ENCODE measurements at places on chromosomes 11 and 22.

GRCh38 chr11:61774411-61774810 lies 18.0 kb downstream of the TMEM258 start:
- DNase-seq = no peak

DNA sequence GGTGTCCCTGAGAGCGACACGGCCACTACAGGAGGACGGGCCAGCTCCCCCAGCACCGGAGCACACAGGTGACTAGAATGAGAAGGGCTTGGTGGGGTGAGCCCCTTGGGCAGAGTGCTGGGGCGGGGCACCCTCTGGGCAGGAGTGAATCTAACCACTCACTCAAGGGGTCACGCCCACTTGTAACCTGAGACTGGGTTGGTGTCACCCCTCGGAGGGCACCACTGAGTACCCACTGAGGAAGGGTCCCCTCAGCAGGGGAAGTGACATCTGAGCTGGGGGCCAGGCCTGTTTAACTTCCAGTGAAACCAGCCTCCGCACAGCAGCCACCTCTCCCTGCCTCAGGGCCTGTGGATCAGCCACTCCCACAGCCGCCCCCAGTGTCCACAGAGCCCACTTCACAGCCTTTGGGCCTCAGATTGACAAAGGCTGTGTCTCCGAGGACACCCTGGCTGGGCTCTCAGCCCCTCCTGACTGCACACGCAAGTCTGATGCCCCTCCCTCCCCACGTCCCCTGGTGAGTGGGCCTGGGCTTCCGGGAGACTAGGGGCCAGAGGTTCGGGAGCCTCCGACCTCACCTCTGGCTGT lies 5.6 kb downstream of the GATD1 start:
- DNase-seq = no peak

GRCh38 chr11:126282361-126282735 lies 545 bp upstream of the TIRAP start:
- peak; percentile 50 for DNase-seq

- no peak for DNase-seq
These were observed 100.0 kb downstream of the ADAMTS15 start for GRCh38 chr11:130548491-130548833.

DNA sequence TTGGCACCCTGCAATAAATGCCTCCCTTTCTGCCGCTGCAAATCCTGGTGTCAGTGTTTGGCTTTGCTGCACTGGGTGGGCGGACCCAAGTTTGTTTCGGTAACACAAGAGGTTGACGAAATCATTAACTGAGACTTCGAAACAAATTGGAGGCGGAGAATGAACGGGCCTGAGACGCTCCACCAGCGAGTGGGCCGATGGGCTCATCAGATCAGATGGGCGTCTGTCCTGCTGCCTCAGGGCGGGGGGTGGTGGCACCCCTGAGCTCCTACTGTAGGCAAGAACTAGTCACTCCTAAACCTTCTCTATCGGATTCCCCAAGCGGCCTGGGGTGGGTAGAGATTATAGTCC lies 918 bp upstream of the CAPN5 start:
- DNase-seq = peak; percentile 84

DNA sequence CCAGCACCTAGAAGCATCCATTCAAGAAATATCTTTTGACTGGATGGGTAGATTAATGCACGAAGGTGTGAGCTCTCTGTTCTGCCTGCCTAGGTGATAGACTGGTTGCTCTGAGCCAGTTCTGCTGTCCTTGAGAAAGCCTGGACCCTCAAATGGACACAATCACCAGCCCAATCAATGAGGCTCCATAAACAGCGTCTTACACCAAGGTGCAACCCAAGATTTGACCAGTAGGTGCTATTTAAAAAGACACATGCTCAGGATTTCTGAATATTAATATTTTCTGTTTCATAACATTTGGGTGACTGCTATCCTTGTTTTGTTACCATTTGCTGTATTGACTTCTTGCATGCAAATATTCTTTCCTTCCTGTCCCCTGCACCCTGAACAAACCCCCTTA lies 39.0 kb downstream of the PAMR1 start:
- no peak for DNase-seq

DNA sequence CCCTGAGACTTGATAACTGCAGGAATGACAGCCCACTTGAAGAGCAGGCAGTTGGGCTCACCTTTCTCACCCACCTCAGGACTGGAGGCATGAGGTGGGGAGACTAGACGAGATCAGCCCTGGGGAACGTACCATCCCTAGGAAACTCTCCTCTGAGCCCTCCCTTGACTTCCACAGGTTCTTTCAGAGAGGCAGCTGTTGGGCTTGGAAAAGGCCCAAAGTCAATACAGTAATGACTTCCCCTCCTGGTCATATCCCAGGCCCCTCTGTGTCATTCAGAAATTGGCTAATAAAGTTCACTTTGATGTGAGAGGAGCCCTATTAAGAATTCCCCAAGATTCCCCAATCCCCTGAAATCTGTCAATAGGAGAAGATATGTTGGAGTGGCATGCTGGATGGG lies 5.8 kb upstream of the NECTIN1 start:
- DNase-seq = no peak

GRCh38 chr22:49969751-49970527 lies 9.4 kb downstream of the PIM3 start:
- no peak for DNase-seq

- DNase-seq = no peak
These were observed 18.7 kb downstream of the CACNG2 start for GRCh38 chr22:36684841-36685240.

GRCh38 chr11:132184079-132184478 lies 813.7 kb downstream of the NTM start:
- no peak for DNase-seq

DNA sequence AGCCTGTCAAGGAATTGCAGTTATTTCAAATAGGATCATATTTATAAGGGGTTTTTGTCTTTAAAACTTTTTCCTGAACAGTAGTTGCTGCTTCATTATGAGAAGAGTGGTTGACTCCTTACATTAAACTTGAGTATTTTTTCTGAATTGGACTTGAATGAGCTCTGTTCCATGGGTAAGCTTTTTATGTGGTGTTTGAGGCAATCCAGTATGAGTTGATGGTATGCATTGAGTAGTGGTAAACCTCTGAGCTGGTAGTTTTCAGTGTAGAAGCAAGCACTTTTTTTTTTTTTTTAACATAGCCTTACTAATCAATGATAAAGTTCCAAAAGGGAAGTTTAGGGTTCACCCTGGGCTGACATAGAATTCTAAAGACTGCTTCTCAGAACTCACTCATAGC lies 3.4 kb downstream of the KMT2A start:
- no peak for DNase-seq

DNA sequence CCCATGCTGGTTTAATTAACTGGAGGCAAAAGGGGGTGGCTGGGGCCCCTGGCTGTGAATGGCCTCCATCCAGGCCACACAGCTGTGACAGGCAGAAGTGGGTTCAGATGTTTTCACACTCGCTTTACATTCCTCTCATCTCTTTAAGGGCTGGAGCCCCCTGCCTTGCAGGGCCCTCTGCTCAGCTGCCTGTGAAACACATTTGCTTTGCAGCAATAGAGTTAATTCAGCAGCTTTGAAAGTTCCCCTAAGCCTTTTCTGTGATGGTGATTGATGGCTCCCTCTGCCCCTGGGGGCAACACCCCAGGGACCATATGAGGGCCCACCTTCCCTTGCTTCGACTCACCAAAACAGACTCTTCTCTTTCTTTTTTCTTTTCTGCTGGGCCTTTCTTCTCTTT lies 139.3 kb downstream of the FEZ1 start:
- DNase-seq = no peak

DNA sequence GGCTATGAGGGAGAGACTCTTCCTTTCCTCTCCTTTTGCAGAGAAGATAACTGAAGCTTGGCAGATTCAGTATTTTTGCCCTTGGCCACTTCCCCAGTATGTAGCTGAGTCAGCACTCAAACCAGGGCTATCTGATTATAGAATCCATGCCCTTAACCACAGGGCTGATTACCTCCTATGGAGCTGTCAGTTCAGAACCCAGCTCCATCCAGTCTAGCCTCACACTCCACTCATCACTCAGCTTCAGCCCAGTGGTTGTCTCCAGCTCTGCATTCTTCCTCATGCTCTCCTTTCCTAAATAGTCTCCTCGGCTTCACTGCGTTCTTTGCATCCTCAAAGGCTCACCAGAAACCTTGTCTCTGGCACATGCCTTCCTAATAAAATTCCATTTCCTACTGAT lies 151.6 kb upstream of the BLID start:
- no peak for DNase-seq

DNA sequence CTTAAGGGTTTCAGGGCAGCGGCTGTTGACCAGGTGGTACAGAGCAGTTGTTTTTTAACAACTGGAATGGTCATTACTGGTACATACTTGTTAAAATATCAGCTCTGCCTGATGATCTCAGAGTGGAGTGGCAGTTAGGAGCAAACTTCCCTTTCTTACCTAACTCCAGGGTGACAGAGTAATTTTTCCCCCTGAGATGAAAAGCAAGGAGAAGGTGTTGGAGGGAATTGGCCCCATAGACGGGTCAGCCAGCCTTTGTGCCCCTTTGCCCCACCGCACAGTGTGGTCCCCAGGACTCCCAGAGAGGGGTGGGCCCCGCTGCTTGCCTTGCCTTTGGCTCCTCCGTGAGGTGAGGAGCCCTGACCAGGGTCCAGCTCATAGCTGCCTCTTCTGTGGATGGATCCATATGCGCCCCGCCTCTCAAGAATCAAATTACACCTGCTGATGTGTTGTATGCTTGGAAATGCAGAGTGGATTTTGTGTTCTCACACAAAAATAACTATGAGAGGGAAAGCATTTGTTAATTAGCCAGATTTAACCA lies 27.0 kb upstream of the SORL1-AS1 start:
- DNase-seq = peak; percentile 55

DNA sequence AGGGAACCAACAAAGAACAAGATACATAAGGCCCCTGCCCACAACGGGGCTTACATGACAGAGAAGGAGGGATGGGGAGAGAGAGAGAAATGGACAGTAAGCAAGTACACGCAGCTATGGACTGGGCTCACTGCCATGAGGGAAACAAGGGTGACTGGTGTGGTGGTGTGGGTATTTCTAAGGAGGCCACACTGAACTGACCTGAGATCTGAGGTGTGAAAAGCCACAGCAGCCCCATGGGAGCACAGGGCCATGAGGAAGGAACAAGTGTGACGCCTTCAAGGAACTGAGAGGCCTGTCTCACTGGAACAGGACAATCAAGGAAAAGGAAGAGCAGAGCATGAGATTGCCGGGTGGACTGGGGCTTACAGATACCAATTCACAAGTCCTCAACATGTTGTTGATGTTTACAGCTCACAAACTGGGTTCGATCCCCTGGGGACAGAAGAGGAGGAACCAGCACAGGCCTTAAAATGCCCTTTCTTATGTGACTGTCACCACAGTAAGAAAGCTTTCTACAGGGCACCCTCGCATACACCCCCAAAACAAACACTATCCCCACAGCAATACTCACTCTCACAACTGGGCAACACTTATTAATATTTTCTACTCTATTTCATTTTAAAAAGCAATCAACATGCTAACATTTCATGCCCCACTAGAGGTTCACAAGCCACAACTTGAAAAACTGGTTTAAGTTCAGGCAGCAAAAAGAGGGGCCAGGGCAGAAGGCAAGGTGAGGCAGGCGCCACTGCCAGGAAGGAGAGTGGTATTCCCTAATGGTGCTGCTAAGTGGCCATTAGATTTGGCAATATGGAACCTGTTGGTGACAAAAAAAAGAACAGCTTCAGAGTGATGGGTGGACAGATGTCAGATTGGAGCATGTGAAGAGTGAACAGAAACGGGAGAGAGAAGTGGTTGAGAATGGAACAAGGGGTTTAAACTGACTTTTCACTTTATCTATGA lies 39.1 kb downstream of the TCIRG1 start:
- no peak for DNase-seq
